ENCODE measurements at places on chromosomes 6 and 20.

DNA sequence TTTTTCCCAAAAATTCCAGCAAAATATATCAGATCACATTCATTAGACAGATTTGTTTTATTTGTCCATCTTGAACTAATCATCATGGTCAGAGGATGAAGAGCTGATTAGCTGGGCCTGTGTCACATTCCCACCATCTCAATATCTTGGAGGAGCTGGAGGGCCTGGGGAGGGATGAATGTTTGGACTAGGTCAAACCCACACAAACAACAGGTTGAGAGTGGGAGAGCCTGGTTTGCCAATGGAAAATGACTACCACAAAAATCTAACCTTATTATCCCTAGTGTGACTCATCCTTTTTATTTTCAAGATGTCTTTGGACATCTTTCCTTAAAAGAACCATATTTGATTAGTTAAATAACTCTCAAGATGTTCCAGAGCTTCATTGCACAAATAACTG is 242.4 kb downstream of the OGFRL1 start:
- no peak for DNase-seq

GRCh38 chr6:63649269-63649668 is 13.7 kb downstream of the PHF3 start:
- DNase-seq, result no peak

DNA sequence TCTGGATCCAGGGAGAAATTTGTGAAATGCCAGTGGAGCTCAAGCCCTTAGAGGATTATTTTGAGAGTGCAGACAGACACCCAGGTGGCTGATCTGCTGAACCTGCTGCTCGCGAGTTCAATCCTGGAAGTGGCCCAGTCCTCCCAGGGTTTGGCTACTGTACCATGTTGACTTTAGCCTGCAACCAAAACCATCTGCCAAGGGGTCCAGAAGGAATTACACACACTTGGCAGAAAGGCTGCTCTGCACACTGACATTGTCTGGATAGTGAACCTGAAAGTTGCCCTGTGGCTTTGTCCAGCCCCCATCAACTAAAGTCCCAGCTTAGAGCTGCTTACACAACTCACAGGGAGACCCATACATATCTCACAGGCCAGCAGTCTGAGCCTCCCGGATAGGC is 21.6 kb upstream of the PI3 start:
- no peak for DNase-seq

GRCh38 chr6:28633445-28634215 is 107.9 kb downstream of the GPX5 start:
- DNase-seq, result no peak

- DNase-seq, result no peak
These were observed 28.7 kb downstream of the OLIG3 start for GRCh38 chr6:137465378-137466009.

DNA sequence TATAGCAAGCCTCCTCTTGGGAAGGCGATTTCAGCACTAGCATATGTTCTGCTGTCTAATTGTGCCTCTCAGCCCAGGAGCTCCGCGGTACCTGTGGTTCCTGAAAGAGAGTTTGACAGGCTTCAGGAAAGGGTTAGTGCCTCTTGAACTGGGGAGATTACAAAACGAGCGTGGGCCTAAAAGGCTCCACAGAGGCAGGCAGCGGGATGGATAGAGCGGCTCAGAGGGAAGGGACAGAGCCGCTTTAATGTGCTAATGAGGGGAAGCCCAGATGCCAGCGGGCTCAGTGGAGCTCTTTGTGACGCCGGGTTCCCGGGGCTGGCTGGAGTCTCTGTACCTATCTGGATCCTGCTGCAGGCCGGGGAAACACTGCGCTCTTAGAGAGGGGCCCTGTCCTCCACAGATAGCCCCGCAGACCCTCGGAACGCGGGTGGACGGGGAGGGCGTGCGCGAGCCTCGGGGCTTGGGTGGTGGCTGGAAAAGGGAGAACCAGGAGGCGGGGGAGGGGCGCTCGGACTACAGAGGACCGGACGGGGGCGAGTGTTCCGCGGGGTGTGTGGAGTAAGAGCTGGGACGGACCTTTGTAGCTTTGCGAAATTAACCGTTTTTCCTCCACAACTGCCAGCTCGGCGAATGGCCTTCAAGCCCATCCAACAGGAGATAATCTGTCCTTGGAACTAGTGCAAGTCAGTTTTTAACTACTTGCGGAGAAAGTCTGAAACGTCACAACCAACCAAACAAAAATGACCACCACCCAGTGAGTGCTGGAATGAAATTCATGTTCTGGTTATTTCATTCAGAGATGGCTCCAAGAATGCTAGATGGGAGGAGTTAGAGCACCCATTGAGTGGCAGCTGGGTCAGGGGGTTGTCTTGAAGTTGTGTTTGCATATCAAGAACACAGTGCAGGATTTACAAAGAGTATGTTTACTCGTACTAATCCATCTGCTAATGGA is 13.0 kb downstream of the SLC35F1 start:
- no peak for DNase-seq

- no peak for DNase-seq
These were observed 1055.1 kb upstream of the GJE1 start for GRCh38 chr6:141077355-141078333.

DNA sequence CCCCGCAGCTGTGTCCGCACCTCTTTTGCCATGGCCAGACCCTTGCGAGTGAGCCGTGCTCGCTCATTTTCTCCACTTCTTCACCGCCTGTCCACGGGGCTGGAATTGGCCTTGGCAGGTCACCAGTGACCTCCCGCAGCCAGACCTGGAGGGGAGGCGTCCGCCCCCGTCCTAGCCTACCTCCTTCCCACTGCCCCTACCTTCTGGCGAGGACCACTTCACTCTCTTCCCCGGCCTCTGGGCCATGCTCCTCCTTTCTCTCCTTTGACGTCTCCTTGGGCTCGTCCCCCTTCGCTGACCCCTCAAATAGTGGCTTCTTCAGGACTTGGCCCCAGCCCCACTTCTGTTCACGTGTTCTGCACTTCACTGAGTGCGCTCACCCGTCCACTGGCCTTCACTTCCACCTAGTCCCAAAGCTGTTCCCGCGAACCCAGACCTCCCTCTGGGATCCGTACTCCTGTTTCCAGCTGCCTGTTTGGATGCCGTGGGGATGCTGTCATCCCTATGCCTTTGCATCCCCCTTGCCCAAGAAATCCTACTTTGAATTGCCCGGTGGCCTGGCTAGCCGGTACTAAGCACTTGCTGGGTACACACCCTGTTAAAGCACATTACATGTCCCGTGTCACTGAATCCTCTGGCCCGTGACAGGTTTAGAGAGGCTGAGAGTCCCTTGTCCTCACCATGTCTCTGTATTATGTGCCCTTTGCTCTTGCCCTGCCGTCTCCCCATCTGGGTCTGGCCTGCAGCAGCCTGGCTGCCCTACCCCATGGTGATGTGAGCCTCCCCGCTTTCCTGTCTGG is 33.0 kb downstream of the SPATA2 start:
- DNase-seq, result no peak

- no peak for DNase-seq
These were observed 34.2 kb downstream of the MAFB start for GRCh38 chr20:40654876-40655275.

DNA sequence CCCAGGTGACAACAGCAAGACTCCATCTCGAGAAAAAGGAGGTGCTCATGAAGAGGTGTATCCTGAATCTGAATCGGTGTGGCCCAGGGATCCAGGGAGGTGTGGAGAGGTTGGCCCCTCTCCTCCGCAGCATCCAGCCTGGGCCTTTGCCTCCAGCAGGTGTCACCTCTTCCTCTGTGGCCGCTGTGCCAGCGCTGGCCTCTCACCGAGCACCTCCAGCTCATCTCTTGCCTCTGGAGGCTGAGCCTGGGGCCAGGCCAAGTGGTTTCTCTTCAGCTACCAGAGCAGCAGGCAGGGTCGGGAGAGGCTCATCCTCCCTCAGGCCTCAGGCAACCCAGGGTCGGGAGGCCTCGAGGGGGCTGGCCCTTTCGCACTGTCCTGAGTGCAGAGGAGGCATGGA is 1.2 kb upstream of the COL20A1 start:
- no peak for DNase-seq

DNA sequence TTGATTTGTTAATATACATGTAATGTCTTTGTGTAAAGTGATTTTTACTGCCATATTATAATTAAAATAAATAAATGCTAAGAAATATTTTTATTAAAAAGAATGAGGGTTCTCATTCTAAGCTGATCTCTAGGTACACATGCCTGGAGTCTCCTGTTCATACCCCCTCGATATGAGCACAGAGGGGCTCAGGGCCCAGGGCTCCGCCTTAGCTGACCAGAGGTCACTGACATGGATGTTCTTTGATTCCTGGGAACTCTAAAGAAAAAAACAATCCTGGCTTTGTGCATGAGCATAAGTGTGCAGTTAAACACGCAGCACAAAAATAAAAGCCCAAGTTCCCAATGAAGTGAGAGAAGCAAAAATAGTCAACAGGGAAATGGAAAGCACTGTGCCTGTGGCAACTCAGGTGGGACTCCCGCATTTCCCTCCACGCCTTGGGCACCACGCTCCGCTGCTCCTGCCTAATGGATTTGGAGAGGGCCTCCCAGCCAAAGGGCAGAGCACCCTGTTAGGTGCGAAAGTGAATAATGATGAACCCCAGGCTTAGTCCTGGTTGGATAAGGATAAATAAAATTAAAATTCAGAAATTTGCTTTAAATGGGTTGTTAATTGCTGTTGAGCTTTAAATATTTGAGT is 33.3 kb upstream of the QKI start:
- no peak for DNase-seq

DNA sequence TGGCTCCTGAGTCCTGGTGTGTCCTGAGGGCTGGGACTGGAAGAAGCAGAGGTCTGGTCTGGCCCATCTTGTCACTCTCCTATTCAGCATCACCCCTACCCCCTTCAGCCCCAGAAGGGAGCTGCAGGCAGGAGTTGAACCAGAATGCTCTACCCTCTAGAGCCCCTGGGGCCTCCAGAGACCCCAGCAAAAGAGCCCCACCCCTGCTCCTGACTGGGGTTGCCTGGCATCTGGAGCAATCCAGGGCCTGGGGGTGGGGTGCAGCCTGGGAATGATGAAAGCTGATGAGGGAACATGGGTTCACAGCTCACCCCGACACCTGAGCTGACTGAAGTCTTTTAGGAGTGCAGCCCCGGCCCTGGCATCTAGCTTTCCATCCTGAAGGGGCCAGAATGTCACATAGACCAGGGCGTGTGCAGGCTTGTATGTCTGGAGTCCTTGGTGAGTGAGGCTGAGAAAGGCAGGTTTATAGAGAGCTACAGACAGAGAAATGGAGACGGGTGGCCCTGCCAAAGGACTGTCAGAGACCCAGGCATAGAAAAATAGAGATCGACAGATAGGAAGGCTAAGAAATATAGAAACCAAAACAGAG is 12.2 kb downstream of the FGD2 start:
- DNase-seq, result no peak

GRCh38 chr6:147016440-147016839 is 187.8 kb upstream of the STXBP5 start:
- DNase-seq, result no peak

GRCh38 chr6:39929733-39930461 is 4.4 kb downstream of the MOCS1 start:
- DNase-seq, result no peak

- DNase-seq, result no peak
These were observed 141.6 kb downstream of the DHX35 start for GRCh38 chr20:39103732-39104131.

- no peak for DNase-seq
These were observed 437.3 kb downstream of the DHX35 start for GRCh38 chr20:39399463-39399862.

DNA sequence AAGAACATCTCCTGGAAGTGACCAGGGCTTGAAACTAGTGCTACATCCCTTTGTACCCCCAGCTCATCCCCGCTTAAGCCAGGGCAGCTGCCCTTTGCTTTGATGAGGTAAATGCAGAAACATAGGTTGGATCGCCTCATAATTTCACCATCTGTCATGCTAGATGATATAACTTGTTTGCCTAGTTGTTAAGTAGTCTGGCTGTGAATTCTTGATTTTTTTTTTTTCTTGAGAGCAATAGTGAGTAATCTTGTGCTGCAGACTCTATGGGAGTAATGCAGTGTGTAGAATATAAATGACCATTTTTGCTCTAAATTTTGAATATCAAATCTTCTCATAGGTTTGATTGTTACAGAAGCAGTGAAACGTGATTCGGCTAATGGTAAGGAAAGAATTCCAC is 4.1 kb downstream of the TRDN start:
- no peak for DNase-seq

GRCh38 chr6:122567034-122567433 is 43.2 kb upstream of the PKIB start:
- DNase-seq, result no peak

DNA sequence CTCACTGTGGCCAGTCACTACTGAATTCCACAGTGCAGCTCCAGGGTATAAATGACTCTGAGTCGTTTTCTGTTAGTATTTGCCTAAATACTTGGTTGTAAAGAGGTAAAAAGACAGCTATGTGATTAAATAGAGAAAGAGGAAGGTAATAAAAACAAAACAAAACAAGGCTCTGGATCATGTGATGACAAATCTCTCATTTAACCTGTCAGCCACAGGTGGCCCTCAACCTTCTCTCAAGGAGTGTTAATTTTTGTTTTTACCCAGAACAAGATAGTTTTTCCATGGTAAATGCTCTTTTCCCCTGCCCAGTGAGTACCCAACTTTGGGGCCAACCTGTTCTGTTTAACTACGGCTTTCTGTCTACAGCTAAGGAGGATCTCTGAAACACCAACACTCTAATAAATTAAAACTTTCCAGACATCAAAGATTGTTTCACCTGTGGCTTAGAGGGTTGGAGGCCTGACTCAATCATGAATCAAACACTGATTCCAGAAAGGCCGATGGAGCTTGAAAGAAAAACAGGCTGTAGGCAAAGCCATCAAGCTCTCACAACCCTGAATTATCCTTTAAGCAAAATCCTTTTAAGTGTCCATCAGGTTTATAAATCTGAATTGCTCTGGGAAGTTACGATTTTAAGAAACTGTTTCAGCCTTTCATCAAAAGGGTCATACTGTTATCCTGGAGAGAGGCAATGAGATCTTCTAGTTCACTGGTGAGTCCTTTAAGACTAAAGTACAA is 81.5 kb upstream of the BCLAF1 start:
- no peak for DNase-seq

DNA sequence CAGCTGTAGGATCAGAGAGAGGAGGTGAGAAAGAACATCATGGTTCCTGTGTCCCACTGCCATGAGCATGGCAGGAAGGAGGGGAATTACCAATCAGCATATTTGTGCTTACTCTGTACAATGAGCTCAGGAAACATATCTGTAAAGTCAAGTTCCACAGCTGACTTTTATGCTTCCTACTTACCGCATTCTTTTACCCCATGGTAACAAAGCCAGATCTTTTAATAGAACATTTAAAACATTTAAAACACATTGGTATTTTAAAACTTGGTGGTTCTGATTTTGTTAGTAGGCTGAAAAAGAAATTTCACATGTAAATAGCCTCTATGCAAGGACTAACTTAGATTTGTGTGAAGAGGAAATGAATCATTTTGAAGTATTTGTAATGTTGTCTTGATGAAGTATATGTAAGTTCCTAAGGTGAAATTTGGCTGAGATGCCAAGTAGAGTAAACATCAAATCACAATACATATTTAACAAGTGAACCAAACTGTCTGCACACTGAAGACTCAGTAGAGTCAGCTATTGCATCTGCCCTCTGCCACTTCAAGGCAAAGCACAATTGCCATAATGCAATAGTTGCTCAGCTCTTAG is 114.7 kb downstream of the GJA10 start:
- DNase-seq, result no peak
